ENCODE measurements at places on chromosomes 2 and 18.

DNA sequence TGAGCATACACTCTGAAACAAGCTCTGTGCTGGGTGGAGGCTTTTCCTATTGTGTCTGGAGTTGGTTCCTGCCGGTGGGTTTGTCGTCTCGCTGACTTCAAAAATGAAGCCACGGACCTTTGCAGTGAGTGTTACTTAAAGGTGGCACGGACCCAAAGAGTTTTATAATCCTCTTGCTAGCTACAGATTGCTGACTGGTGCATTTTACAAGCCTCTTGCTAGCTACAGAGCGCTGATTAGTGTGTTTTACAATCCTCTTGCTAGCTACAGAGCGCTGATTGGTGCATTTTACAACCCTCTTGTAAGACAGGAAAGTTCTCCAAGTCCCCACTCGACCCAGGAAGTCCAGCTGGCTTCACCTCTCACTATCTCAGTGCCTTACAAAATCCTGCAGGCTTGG, 15.3 kb downstream of the DCDC2C start:
- DNase-seq = no peak

DNA sequence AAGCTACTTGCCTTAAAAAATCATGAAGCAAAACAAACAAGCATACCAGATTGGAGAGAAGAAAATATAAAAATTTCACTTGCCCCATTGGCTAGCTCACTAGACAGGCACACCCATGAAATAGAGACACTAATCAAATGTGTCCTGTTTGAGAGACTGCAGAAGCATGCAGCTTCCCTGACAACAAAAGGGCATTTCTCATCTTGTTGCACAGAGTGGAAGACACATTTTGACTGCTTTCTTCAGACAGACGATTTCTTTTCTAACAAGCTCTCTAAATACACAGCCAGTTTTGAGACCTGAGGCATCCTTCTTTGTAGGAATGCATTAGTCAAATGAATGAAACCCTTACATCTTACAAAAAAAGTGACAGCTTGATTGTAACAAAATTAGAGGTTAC, 1558.6 kb upstream of the NXPH2 start:
- no peak for DNase-seq

DNA sequence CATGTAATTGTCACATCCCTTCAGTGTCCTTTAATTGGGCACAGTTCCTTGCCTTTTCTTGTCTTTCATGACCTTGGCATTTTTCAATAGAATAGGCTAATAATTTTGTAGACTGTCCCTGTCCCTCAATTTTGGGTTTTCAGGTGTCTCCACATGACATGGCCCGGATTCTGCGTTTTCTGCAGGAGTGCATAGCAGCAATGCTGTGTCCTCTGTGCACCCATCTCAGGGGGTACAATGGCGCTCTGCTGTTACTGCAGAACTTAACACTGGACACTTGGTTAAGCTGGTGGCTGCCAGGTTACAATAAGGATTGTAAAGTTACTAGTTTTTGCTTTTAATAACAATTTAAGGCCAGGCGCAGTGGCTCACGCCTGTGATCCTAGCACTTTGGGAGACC, 51.3 kb downstream of the INPP5D start:
- DNase-seq = no peak

GRCh38 chr2:25355270-25355669, 13.5 kb upstream of the DNMT3A start:
- DNase-seq = no peak

DNA sequence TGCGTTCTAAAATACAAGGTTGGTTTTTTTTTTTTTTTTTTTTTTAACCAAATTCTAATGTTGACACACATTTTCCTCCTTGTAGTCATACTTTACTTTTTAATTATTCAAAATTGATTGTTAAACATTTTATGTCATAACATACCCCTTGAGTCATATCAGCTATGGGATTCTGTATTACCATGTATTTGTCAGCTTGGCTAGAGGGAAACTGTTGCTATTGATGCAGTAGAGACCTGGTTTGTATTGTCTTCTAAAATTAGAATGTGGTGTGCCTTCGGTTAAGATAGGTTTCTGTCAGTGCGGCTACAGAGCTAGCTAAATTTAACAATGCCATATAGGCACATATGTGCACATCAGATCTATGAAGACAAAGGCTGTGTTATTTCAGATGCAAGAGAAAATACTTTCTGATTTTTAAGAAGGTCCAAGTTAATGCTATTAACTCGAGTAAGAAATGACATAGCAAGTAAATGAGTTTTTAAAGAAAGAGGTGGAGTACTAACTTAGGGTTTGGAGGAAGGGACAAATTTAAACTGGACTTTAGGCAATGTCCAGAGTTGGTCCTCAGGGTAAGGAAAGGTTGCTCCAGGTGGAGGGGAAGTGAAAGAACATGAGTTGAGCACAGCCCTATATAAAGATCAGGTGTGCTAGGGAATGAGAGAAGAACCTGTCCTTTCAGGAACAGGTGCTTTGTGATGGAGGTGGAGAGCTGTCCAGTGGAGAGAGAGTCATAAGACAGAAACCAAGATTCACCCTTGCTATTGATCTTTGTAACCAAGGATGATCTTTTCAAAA, 152.3 kb downstream of the PRPF40A start:
- DNase-seq = no peak

GRCh38 chr2:233354971-233355574, 779 bp downstream of the DGKD start:
- DNase-seq = peak; percentile 14

- no peak for DNase-seq
These were observed 22.7 kb downstream of the CYP20A1 start for GRCh38 chr2:203261326-203262159.

- DNase-seq = peak; percentile 19
These were observed 1.6 kb downstream of the ABCA12 start for GRCh38 chr2:215136669-215137328.

GRCh38 chr2:137221797-137222492, 456.6 kb downstream of the THSD7B start:
- DNase-seq = no peak

DNA sequence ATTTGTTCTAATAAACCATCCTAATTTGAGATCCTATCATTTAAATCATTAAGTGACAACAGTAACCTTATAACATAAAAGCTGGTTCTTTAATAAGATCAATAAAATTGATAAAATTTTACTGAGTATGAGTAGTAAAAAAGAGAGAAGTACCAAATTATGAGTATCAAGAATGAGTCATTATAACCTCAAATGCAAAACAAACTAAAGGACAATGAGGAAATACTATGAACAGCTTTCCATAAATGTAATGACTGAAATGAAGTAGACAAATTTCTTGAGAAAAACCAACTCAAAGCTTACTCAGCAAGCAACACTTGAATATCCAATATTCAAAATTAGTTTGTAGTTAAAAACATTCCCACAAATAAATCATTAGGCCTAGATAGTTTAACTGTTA, 433.0 kb downstream of the ZEB2 start:
- DNase-seq = peak; percentile 39

GRCh38 chr2:190221429-190221828, 98.2 kb downstream of the HIBCH start:
- no peak for DNase-seq

- no peak for DNase-seq
These were observed 492.6 kb downstream of the SLC4A3 start for GRCh38 chr2:220120041-220120440.

- no peak for DNase-seq
These were observed 32.8 kb upstream of the CD226 start for GRCh38 chr18:69980509-69980908.

DNA sequence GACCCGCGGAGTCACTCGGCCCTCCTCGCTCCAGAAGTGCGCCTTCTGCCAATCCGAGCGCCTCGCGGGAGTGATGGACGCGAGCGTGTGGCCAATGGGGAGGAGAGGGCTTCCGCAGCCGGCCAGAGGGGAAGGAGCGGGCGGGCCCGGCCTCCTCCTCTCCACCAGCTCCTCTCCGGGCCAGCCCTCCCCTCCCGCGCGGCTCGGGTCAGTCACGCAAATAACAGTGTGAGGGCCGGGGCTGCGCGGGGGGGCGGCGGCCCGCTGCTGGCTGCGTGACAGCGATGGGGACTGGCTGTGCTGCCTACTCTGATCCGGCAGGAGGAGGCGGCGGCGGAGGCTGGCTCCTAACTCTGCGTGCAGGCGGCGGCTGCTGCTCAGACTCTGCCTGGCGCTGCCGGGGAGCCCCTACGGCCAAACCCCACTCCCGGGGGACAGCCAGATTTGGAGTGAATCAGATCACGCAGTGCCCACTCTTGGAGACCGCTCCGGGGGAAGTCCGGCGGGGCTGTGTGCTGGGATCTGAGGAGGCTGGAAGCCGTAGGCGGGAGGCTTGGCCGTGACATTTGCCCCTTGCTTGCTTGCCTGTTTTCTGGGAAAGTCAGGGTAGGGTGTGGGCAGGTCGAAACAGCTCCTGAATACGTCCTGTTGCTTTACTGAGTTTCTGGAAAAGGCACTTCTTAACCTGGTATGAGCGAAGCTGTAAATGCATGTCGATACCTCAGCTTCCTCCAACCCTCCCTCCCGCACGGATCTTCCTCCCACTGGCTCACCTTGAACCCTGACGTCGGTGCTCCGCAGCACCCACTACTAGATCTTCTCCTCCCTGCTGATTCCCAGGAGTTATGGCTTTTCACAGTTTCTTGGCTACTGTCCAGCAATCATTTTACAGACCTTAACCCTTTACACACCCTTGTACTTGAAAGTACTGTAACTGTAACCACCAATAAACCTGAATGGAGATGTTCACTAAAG, 97.9 kb upstream of the SERTAD2 start:
- DNase-seq = peak; percentile 49

GRCh38 chr2:149021761-149022160, 16.7 kb upstream of the LYPD6B start:
- DNase-seq = no peak

GRCh38 chr2:239549711-239550255, 149.0 kb upstream of the HDAC4 start:
- DNase-seq = no peak

- DNase-seq = no peak
These were observed 78.7 kb downstream of the FTCDNL1 start for GRCh38 chr2:199772035-199772976.

GRCh38 chr2:85989288-85989865, 100.6 kb upstream of the ST3GAL5 start:
- DNase-seq = no peak

DNA sequence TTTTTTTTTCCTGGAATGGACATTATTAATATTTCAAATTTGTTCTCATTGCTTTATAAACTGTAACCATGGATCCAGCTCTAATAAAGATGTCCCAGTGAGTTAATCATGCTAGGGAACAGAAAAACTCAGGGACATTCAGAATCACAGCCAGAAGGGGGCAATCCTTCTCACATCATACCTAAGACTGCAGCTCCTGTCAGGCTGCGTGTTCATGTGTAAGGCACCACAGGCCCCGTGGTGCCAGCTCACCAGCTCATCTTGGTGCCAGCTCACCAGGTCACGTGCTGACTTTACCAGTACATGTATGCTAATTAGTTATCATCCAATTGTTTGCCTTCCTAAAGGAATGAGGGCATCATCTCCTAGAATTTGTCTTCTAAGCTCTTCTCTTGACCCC, 84.7 kb upstream of the NEDD4L start:
- peak; percentile 42 for DNase-seq

DNA sequence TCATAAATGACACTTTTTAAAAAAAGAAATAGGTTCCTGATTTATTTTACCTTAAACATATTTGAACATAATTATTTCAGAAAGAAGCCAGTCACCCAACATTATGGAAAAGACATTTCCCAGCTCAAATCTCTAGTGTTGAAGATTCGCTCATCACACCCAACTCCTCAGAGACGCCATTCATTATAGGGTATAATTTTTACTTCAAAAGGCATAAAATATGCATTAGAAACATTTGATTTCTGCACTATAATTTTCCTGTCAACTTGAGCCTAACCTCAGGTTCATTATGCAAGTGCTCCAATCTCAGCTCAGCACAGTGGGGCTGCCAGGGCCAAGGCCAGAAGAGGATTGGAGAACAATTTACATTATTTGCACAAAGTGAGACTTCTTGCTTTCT, 58.8 kb upstream of the TTN start:
- DNase-seq = no peak

- peak; percentile 31 for DNase-seq
These were observed 48.4 kb upstream of the IGFBP5 start for GRCh38 chr2:216743781-216744180.

DNA sequence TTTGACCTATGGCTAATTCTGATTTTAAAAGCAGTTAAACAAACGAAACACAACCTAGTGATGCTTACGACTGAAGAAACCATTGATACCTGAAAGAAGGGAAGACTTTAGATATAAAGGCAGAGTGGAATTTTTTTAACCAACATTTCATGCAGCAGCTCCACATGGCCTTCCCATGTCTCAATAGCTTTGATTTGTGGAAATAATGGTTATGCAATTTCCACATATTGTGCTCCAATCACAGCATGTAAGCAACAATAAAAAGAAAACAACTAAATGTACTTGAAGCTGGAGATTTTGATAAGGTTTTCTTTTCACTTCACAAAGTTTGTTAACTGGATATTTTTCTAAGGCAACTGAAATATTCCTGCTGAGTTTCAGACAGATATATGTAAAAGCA, 82.0 kb upstream of the SLC39A10 start:
- no peak for DNase-seq

GRCh38 chr2:12070153-12070552, 323.7 kb downstream of the LPIN1 start:
- no peak for DNase-seq

DNA sequence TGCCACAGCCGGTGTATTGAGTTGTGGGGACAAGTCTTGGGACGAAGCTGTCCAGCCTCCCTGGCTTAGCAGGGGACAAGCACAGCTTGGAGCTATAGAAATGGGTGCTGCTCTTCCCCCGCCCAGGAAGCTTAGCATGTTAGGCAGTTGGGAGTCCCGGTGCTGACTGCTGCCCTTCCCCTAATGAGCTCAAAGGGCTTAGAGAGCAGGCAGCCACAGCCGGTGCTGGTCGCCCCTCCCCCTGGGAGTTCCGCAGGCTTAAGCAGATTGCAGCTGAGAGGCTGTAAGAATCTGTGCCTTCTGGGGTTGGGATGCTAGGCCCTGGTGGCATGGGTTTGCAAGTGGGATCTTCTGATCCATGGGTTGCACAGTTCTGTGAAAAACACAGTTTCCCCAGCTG, 237.3 kb downstream of the DCDC2C start:
- no peak for DNase-seq

DNA sequence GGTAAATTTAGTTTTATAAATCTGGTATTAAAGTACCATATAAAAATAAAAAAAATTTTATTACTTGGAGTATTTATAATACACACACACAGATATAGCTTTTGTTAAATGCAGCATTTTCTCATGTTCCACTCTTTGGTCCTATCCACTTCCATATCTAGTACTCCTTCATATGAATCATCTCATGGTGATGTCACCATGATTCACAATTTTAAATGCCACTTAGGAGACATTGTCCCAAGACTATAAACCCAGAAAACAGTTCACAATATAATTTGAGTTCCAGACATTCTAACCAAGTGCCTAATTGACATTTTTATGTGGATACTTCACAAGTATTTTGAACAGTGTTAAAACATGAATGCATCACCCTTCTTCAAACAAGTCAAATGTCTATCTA, 1398.3 kb downstream of the DSC3 start:
- DNase-seq = peak; percentile 57

DNA sequence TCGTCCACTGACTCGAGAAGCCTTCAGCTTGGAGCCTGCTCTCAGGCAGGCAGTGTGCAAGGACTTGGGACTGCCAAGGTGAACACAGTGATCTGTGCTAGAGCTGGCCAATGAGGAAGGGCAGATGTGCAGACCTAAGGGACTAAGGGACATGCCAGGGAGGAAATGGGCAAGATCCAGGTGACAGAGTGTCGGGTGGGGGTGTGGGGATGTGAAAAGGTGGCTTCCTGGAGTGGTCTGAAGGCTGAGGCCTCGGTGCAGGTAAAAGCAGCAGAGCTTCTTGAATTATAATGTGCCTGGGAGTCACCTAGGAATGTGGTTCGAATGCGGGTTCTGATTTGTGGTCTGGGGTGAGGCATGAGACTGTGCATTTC, 42.0 kb downstream of the STEAP3 start:
- DNase-seq = no peak

- peak; percentile 41 for DNase-seq
These were observed 221.7 kb downstream of the CDH20 start for GRCh38 chr18:61554946-61555361.
